ENCODE measurements at places on chromosomes 5 and 9.

- DNase-seq, result no peak
Measured at GRCh38 chr5:4939042-4939781, 200.9 kb upstream of the ADAMTS16 start.

DNA sequence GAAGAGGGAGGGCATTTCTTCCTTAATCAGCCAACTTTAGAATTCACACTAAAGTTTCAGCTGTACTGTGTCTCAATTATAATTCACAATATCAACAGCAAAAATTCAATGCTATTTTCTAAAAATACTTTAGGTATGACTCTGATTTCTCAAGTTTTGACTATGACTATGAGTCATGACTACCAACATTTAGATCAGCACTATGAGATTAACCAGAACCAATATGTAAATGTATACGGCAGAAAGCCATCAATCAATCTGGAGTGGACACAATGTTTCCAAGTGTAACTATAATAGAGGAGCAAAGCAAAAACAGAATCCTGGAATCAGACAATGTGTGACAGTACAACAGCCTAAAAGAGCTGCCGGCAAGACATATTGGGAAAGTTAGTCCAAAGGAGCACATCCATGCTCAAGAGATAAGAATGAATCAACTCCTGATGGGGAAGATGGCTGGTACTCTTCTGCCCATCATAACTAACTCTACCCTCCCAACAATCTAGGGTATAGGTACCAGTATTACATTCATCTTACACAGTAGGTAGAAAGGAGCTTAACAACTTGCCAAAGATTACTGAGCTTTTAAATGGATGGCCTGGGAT is 294.4 kb downstream of the SEMA5A start:
- no peak for DNase-seq

GRCh38 chr5:76038212-76038611 is 45.0 kb upstream of the SV2C start:
- no peak for DNase-seq

GRCh38 chr9:92185096-92185495 is 69.9 kb upstream of the SPTLC1 start:
- no peak for DNase-seq

DNA sequence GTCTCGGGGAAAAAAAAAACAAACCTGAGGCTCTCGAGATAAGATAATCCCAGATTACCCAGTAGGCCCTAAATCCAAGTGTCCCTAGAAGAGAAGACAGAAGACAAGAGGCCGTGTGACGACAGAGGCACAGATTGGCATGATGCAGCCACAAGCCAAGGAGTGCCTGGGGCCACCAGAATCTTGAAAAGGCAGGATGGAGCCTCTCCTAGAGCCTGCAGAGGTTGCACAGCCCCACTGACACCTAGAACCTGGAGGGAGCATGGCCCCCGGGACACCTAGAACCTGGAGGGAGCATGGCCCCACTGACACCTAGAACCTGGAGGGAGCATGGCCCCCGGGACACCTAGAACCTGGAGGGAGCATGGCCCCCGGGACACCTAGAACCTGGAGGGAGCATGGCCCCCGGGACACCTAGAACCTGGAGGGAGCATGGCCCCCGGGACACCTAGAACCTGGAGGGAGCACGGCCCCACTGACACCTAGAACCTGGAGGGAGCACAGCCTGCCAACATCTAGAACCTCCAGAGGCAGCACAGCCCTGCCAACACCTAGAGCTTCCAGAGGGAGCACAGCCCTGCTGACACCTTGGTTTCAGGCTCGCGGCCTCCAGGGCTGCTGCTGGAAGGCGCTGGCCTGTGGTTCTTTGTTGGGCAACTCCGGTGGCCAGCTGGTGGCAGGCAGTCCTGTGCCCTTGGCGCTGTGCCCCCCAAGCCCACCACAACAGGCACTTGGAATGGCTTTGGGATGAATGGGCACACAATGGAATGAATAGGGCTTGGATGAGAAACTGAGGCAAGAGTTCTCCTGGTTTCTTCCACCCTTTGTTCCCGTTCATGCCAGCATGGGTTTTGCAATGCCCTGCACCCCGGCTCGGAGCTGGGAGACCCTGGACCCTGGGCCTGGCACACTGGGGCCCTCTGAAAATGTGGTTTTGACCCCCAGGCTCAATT is 39.2 kb downstream of the VAV2 start:
- DNase-seq, result no peak

DNA sequence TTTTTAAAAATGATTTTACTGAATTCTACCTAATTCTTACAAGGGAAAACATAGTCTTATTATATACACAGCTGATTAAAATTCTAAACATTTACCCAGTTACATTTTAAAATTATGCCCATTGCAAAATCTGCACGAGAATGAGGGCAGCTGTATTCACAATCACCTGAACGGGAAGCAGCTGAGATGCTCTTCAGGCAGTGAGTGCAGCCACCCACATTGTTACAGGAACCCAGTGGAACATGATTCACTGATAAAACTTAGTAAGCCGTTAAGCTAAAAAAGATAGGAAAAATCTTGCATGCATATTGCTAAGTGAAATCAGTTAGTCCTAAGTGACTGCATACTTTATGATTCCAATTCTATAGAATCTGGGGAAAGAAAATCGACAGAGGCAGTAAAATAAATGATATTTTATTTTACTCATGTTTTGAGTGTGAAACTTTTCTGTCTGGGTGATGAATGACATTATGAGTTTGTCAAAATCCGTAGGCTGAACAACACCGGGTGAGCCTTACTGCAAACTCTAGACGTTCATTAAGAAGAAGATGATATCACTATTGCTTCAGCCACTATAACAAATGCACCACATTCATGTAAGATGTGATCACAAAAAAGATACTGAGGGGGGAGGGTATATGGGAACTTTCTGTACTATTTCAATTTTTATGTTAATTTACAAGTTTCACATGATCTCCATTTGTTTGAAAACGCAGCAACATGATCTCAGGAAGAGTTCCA is 39.1 kb upstream of the FLT4 start:
- no peak for DNase-seq

DNA sequence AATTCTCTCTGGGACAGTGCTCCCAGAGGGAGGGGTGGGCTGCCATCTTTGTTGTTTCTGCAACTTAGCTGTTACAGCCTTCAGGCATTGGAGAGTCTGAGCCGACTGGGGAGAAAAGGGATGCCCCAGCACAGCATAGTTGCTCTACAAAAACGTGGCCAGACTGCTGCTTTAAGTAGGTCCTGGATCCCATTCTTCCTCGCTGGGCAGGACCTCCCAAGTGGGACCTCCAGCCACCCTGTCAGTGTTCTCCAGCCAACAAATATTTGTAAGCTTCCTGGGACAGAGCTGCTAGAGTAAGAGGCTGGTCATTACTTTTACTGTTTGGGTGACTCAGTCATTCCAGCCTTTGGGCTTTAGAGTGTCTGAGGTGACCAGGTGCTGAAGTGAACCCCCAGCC is 292.7 kb upstream of the NREP start:
- no peak for DNase-seq

- DNase-seq, result no peak
Measured at GRCh38 chr5:135153661-135154060, 119.6 kb upstream of the PITX1 start.

DNA sequence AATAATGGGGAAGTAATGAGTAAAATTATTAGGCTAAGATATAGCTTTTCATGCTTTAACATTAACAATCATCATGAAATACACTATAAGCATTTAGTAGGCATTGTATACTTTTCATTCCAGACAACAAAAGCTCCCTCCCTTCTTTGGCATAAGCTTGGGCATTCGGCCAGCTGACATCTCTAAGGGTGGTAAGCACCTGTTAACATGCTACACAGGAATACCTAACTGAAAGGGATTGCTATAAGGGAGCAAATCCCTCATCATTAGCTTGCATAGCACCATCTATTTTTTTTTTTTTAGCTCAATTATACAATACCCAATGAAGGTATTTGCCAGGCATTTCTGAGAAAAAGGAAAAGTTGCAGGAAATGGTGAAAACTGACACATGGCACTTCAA is 16.6 kb downstream of the STRBP start:
- DNase-seq, result no peak

DNA sequence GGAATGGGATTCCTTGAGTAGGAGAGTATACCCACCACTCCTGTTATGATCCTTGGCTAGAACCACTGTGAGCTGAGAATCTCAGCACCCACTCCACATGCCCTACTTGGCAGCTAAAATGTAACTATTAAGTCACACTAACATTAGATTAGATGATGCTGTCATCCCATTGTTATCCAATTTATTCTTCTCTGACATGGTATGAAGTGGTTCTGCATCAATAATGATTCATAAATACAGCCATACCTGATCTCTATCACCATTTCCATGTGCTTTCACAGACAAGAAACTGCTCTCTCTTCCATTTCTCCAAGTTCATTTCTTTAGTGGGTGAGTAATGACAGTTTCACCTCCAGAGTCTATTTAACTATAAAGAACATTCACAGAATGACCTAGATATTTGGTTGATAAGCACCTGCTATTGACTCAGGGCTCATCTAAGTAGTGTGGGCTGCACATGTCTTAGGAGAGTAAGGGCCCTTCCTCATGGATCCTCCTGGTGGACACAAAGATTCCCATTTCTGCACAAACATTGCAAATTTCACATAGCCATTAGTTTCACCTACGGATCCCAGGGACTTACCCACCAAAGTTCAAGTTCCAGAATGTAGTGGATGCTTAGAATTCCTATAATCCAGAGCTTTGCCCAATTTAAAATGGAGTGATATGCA is 187.9 kb downstream of the EBF1 start:
- no peak for DNase-seq

- no peak for DNase-seq
Measured at GRCh38 chr5:143557061-143557818, 153.8 kb upstream of the NR3C1 start.

DNA sequence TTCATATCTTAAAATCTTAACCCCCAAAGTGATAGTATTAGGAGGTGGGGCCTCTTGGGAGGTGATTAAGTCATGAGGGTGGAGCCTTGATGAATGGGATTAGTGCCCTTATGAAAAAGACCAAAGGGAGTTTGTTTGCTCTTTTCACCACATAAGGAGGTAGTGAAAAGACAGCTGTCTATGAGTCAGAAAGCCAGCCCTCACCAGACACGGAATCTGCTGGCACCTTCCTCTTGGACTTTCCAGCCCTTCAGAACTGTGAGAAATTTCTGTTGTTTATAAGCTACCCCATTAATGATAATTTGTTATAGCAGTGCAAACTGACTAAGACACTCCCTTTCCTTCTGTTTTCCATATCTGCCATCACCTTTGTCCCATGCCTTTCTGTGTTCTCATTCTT is 20.8 kb downstream of the IFNB1 start:
- no peak for DNase-seq

GRCh38 chr9:19404283-19405075 is 4.3 kb upstream of the ACER2 start:
- DNase-seq, result no peak

Data from stimulated activated CD8-positive, alpha-beta memory T cell treated with anti-CD3 and anti-CD28 coated beads, Interleukin-15, amount 100 ng/mL, for 24 hours (primary cell).